Cortex of kidney (tissue), 1 donor: ENCODE measurements at places on chromosomes 6 and 20.

DNA sequence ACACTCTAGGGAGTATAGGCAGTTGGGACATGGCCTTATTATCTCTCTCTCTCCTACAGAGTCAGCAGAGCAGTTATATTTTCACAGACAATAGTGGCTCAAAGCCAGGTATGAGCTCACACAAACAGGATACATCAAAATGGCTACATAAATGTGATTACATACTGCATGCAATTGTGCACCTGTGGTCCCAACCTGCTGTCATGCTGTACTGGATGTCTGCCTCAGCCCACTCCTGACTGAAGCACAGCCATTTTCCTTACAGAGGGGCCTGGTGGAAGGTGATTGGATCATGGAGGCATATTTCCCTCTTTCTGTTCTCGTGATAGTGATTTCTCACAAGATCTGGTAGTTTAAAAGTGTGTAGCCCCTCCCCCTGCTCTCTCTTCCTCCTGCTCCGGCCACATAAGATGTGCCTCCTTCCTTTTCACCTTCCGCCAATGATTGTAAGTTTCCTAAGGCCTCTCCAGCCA is 37.0 kb upstream of the SAMHD1 start:
- DNase-seq = no peak

DNA sequence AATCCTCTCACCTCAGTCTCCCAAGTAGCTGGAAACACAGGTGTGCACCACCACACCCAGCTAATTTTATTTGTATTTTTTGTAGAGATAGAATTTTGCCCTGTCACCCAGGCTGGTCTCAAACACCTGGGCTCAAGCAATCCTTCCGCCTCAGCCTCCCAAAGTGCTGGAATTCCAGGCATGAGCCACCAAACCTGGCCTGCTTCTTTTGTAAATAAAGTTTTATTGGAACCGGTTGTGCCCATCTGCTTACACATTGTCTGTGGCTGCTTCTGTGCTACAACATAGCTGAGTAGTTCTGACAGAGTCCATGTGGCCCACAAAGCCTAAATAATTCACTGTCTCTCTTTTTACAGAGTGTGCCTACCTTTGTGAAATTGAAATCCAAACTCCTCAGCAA is 109.7 kb upstream of the NRSN1 start:
- no peak for DNase-seq

DNA sequence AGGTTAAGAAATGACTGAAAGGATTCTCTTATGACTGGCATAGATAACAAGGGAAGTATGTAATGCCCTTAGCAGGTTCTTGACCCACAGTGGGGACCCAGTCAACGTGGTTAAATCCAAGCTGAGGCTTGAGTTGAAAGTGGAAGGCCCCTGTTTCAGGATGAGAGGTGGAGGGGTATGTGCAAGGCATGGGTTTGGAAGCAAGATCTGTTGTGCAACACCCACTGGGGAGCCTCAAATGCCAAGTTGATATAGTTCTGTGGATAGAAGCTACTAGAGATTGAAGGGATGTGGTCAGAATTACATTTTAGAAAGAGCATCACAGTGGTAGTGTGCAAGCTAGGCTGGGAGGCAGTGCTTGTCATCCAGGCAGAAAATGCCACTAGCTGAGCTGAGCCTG is 5.1 kb downstream of the PABPC1L start:
- no peak for DNase-seq

GRCh38 chr20:36465109-36466080 is 75.9 kb upstream of the MYL9 start:
- no peak for DNase-seq

DNA sequence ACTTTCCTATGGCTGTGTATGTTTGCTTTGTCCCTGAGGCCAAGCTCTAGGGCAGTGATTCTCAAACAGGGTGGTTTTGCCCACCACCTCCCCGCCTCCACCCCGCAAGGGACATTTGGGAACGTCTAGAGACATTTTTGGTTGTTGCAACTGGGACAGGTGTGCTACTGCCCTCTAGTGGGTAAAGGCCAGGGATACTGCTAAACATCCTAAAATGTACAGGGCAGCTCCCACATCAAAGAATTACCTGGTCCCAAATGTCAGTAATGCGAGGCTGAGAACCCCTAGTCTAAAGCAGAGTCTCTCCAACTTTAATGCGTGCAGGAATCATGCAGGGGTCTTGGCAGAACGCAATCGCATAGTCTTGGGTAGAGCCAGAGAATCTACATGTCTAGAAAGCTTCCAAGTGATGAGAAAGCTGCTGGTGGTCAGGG is 5.1 kb downstream of the KCNS1 start:
- DNase-seq = no peak

DNA sequence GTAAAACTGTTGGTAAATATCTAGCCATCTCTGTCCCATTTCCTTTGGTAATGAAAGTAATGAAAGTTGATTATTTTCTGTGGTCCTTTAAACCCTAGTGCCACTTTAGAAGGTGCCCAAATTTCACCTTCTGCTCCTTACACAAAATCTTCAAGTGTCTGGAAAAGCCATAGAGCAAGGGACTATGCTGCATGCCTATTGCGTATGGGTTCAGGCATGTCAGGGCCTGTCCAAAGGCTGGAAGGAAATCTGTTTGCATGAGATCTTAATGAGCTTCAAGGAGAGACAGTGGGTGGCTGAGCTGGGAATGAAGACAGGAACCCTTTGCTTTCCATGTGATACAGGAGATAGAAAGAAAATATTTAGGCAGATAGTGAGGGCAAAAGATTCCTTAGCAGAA is 66.6 kb upstream of the CCN6 start:
- DNase-seq = no peak

GRCh38 chr20:25191689-25192088 is 3.8 kb upstream of the ENTPD6 start:
- DNase-seq = no peak

- no peak for DNase-seq
These were observed at the start of gene TBX18 for GRCh38 chr6:84764332-84765049. Gene TBX18, minus strand, starts transcription at chr6:84764598. Its CDS starts 417 bp downstream, at chr6:84764181.
